ENCODE measurements at places on chromosomes 1 and 21. TPM values are rescaled to one million over a fixed set of nuclear protein-coding genes. Genes with fewer than 3 reads are reported as not detected.

Gene S100A2
- not detected for total RNA-seq

Gene PRAMEF6
- total RNA-seq: not detected

GRCh38 chr21:14438211-14438610 is 55.3 kb upstream of the HSPA13 start:
- no peak for DNase-seq

Gene MAGOH
- total RNA-seq: 15.2 TPM

DNA sequence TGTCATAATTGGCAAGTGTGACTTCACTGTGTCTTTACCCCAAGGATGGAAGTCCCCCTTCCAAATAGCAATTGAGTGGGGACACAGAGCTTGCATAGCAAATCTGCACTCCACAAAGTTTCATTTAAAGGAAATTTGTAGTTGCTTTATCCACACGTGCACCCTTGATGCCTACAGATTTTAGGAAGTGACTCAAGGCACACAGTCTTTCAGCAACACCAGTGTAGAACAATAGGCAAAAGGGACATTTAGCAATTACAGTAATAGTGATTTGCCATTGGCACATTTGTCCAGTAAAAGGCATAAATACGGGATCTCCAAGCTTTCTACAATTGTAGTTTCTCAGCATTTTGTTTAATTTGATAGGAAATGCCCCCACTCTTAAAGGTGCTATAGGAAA is 43.4 kb upstream of the KAZN start:
- no peak for DNase-seq

DNA sequence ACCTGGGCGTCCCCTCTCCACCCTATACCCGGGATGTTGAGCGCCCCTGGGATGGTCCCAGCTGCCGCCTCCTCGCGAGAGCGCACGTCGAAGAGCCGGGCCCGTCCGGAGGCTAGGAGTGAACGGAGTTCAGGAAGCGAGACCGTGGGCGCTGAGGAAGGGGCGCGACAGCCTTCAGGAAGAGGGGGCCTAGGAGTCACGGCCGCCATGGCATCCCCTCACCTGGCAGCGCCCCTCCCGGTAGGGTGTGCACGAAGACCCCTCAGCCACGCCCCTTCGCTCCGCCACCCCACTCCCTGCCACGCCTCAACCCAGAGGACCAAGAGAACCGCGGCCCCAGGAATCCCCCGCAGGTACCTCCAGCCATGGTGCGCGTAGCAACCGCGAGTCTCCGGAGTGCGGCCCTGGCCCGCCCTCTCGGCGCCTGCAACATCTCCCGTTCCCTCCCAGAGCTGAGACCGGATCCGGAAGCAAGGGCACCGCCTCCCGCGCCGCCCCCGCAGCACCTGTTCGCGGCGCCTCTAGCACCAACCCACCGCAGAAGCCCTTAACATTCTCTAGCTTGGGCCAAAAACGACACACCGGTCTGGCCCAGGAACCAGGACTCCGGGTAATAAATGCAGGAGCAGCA is at the start of gene TSTD1:
TSTD1 (minus strand) TSS at position 442 of the 631 bp plus-strand sequence; CDS start at position 367, 75 bp downstream.
- DNase-seq: peak; percentile 77

DNA sequence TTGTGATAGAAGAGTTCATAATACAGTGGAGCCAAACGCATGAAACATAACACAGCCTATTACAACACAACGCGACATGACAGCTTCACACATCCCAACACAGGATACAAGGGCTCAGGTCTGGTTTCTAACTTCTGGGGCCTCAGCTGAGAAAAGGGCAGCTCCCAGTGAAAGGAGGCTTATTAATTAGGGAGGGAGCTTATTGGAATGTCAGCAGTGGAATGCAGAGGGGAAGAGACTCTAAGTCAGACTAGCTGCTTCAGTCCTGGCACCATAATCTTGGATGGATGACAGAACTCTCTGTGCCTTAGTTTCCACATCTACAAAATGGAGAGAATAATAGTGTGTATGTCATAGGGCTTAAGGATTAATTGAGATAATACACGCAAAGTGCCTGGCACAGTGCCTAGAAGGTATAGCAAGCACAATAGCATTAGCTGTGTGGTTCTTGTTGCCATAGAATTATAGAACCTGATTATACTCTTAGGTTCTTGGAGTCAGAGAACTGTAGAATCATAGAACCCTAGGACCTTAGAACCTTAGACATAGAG is 22.7 kb upstream of the SLC2A1 start:
- no peak for DNase-seq

- peak; percentile 77 for DNase-seq
Measured at GRCh38 chr1:110106013-110106941, 6.0 kb upstream of the UBL4B start.

DNA sequence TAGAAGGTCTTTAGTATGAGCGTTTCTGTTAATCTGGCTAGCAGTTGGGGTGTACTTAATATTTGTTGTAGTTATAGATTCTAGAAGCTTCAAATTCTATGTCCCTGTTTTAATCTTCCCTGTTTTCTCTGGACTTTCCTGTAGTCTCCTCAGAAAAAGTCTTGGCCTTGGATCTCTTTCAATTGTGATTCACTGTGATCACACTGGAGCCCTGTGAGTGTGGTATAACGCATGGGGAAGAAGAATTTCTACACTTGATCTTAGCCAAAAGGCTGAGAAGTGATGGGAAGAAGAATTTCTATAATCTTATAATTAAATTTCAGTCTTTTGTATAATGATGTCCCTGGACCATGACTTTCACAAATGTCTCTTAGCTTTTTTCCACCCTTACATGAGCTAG is 36.7 kb upstream of the COP1 start:
- DNase-seq: no peak

GRCh38 chr1:113991467-113991997 is 12.3 kb downstream of the OLFML3 start:
- DNase-seq: no peak

DNA sequence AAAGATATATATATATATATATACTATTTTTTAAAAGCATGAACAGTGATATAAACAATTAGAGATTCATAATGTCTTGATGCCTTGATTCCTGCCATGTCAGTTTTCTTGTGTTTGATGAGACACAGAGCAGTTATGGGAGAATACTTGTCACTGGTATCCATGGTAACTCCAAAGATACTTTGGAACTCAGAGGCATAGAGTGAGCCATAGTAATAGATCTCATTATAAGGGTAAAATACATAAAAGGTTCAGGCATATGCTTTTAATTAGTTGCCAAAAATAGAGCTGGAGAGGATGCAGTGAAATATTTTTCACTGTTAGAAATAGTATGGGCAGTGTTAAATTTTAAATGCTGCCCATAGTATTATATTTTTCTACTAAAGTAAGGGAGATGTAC is 134.1 kb downstream of the SYT14 start:
- DNase-seq: no peak

DNA sequence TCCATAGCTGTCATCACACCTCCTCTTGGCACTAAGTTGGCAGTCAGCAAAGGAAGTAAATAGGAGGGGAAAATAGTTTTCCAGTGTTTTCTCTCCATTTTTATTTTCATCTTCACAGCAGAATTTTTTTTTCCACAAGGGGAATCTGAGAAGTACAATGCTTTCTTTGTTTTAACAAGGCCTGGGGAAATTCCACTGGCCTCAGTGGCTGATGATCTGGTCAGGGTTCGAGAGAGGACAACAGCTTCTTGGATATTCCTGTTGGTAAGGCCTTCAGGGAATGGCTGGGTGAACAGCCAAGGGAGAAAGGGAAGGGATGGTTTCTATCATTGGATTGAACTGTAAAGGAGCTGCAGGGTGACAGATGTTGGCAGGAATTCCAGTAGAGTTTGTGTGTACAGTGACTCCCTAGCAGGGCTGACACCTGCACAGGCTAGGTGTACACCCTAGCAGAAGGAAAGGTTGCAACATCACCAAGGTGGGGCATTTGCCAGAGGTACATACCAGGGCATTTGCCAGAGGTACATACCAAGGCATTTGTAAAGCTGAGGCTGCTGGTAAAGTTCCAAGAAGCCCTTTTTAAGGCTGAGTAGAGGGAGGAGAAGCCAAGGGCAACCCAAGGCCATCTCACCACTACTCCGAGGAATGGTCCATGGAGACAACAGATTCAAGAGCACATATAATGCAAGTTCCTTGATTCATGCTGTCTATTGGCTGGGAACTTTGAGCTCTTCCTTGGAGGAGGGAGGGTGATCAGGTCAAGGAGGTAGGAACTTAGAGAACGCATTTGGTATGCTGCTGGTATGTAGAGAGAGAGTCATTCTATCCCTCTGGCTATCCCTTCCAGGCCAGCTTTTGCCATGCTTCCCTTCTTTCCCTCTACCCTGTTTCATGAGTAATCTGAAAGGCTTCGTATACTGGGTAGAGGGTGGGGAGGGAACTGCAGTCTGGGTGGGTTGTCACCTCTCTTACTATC is 3.1 kb downstream of the GJA5 start:
- DNase-seq: peak; percentile 54

Measured in body of pancreas (tissue), 4 donors.